ENCODE measurements at places on chromosomes 7 and 10.

- no peak for DNase-seq
These were observed at the start of gene FUOM for GRCh38 chr10:133357285-133358161. TSS of gene FUOM (minus strand) at chr10:133358019. CDS start at chr10:133358007, 12 bp downstream.

- DNase-seq = no peak
These were observed 29.2 kb downstream of the CACNA2D1 start for GRCh38 chr7:82414389-82414788.

- DNase-seq = no peak
These were observed 23.5 kb downstream of the PFKFB3 start for GRCh38 chr10:6226216-6226615.

- no peak for DNase-seq
These were observed 253.1 kb downstream of the PRKG1 start for GRCh38 chr10:51327432-51327831.

GRCh38 chr7:28669330-28669729, 257.0 kb downstream of the CREB5 start:
- no peak for DNase-seq

GRCh38 chr10:48792687-48793096, 108.0 kb downstream of the WDFY4 start:
- no peak for DNase-seq

DNA sequence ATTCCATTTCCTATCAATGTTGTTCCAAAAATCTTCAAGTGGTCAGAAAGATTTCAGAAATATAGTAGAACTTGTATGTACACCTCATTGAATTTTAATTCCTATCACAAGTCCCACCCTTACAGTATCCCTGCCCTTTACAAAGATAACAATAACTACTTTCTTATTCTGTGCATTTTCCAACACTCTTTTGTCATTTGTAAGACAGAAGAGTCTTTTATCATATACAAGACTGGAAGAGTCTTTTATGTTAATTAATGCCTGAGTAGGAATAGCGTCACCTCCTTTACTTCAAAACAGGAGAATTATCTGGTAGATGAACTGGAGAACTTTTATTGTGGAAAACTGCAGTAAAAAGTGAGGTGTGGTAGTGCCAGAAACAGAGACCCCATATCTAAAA, 193.9 kb upstream of the SEMA3C start:
- no peak for DNase-seq

DNA sequence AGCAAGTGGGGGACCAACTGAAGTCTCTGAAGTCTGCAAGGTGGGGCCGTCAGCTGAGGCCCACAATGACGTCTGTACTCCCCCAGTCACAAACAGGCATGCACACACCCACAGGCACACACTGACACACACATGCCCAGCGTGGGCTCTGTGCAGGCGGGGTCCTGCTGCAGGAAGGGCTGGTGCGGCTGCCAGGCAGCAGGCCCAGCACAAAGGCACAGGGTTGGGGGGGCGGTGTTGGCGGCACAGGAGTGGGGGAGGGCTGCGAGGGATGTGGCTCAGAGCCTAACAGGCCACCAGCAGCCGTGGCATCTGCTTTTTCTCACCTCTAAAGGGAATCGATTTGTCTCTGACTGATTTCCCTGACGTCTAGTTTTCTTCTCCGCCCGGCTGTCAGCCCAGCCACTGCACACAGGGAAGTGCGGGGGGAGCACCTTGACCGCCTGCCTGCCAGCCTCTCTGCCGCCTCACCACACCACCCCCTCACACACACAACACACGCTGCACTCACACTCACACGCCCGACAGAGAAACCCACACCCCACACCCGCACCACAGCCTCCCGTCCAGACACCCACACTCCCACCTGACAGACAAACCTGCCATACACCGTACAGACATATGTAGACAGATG, 43.5 kb upstream of the ZMIZ1 start:
- peak; percentile 65 for DNase-seq

DNA sequence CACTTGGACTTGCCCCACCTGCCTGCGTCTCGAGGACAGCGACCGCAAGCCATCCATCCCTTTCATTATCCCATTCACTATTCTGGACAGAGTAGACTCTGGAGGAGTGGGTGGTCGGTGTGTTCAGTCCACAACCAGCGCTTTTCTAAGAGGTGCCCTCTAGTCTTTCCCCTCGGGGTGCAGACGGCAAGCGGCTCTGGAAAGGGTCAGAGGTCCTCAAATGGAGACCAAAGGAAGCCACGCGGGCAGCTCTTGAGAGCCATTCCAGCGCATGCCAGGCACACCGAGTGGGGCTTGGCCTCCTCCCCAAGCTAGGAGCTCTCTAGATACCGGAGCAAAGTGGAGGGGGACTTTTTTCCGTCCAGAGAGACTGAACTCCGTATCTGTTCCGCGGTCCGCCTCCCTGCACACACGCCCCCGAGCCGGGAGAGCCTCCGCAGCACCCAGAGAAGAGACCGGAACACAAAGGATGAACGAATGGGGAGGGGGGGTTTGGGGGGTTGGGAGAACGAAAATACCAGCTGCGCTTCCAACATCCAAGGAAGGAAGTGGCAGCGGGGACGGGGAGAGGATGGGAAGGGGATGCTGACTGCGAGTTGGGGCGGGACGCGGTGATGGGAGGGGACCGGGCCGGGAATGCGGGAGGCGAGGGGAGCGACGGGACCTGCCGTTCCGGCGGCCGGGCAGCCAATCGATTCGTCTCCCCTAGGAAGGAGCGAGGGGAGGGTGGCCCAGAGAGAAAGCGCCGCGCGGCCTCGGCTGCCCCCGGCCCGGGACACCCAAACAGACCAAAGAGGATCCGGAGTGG, 515 bp downstream of the GSDME start:
- no peak for DNase-seq

GRCh38 chr7:75639071-75639885, 99.5 kb downstream of the HIP1 start:
- DNase-seq = no peak

DNA sequence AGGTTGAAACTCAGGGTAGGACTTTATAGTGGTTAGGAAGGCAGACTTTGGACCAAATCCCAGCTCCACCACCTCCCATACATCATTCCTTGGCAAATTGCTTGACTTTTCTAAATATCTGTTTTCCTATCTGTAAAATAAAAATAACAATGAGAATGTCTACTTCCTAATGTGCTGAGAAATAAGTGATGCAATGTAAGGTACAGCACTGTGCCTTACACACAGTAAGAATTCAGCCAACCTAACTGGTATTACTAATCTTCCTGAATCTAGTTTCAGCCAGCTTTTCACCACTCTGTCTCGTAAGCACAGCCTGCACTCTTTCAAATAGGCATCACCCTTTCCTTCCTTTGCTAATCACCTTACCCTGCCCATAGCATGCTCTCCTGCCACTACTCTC, 9.7 kb downstream of the PRLHR start:
- no peak for DNase-seq

- no peak for DNase-seq
These were observed 87.2 kb upstream of the ZNF32 start for GRCh38 chr10:43735907-43736306.

- DNase-seq = peak; percentile 69
These were observed 41.8 kb upstream of the GJD4 start for GRCh38 chr10:35563261-35563891.

DNA sequence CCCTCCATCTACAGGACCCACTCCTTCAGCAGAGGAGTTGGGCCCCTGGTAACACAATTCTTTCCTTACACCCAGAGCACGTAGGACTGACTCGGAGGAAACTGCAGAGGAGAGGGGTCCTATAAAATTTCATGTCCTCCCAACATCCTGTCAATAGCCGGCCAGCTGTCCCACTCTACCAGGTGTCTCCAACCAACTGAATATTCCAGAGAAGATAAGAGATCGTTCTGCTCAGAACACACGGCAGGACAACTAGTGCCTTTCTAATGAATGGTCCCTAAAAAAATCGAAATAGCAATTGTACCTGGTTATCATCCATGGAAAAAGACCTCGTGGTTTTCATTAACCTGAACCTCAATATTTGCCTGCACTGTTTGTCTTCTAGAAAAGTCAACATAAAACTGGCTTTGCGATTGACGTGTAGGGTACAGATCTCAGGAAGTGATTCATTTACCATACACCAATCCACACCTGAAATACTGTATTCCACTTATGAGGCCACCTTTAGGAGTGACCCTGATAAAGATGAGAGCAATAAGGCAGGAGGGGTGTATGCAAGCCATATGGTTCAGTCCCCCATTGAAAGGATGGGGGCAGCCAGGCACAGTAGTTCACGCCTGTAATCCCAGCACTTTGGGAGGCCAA, 111.7 kb downstream of the PARP12 start:
- DNase-seq = no peak

DNA sequence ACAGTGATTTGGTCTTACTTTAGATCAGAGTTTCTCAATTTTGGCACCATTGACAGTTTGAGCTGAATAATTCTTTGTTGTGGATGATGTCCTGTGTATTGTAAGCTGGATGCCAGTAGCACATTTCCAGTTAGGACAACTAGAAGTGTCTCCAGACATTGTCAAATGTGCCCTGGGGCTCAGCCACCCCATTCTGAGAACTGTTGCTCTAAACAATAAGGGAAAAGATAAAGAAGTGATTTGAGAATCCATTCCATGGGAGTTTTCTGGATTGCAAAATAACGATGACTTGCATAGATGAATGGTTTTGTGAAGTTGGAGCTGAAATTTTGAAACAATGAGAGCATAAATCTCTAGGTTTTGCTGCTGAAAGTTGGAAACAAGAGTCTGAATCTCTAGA, 44.6 kb downstream of the NUP205 start:
- no peak for DNase-seq

DNA sequence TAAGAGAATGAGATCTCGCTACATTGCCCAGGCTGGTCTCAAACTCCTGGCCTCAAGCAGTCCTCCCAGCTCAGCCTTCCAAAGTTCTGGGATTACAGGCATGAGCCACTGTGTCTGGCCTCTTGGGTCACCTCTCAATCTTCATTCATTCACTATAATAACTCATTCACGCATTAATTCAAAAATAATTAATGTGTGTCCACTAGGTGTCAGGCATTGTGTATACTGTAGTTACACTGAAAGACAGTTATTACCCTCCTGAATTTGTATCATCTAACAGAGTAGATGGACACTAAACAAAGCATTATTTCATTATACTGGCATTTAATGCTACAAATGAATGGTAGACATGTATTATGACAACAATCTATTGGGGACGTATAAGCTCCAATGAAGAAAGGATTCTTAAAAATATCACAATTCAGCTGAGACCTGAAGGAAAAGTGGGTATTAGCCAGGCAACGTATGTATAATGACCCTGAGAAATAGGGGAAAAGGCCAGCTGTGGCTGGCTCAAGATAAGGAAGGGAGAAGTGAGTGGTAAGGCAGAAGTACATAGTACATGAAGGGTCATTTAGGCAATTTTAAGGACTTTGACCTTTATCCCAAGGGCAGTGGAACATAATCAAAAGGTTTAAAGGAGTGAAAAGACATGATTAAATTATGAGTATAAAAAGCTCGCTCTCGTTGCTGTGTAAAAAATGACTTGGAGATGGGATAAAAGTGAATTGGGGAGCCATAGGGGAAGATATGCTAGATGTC, 150.7 kb downstream of the BTAF1 start:
- DNase-seq = no peak

GRCh38 chr7:105827151-105827875, 49.1 kb downstream of the ATXN7L1 start:
- DNase-seq = no peak

DNA sequence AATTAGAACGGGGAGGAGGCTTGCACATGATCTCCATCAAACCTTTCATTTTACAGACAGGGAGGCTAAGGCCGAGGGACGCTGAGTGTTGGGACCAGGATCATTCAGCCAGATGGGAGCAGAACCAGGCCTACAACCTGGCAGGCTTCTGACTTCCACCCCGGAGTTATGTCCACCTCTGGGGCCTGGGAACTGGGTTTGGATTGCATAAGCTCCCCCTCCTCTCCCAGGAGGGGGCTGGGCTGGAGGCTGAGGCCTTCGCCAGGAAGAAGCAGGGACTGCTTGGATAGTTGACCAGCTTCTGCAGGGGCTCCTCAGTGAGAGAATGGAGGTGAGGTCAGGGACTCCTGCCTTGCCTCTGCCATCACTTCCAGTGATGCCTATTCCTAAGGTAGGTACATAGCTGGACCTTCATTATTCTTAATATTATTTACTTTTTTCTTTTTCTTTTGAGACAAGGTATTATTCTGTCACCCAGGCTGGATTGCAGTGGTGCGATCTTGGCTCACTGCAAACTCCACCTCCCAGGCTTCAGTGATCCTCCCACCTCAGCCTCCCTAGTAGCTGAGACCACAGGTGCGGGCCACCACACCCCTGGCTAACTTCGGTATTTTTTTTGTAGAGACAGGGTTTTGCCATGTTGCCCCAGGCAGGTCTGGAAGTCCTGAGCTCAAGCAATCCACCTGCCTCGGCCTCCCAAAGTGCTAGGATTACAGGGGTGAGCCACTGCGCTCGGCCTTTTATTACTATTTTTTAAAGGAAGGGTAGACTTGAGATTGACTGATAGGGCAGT, 1.3 kb downstream of the SNX10 start:
- DNase-seq = no peak
